ENCODE measurements at places on chromosomes 12 and 14.

DNA sequence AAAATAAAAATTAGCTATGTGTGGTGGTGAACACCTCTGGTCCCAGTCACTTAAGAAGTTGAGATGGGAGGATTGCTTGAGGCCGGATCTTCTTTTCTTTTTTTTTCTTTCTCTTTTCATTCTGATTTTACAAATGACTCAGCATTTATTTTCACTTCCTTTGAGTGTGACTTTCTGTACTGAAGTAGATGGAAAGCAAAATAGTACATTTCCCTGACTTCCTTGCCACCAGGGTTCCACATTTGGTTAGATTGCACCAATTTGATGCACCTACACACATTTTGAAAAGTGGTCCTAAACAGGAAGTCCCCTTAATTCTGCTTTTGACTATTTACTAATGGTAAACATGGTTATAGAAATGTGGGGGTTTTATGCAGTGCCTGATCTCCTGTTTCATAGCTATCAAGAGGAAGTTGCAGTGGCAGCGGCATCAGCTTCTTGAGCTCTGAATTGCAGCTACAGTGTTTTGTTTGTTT is 13.0 kb upstream of the LEMD3 start:
- no peak for DNase-seq

- no peak for DNase-seq
Observed at GRCh38 chr12:45745861-45746277, 16.4 kb downstream of the ARID2 start.

GRCh38 chr14:83780321-83780720 is 1749.6 kb upstream of the FLRT2 start:
- DNase-seq = no peak

- no peak for DNase-seq
Observed at GRCh38 chr12:67625004-67625403, 23.5 kb upstream of the DYRK2 start.

- no peak for DNase-seq
Observed at GRCh38 chr14:55441286-55441685, 870 bp upstream of the TBPL2 start.

DNA sequence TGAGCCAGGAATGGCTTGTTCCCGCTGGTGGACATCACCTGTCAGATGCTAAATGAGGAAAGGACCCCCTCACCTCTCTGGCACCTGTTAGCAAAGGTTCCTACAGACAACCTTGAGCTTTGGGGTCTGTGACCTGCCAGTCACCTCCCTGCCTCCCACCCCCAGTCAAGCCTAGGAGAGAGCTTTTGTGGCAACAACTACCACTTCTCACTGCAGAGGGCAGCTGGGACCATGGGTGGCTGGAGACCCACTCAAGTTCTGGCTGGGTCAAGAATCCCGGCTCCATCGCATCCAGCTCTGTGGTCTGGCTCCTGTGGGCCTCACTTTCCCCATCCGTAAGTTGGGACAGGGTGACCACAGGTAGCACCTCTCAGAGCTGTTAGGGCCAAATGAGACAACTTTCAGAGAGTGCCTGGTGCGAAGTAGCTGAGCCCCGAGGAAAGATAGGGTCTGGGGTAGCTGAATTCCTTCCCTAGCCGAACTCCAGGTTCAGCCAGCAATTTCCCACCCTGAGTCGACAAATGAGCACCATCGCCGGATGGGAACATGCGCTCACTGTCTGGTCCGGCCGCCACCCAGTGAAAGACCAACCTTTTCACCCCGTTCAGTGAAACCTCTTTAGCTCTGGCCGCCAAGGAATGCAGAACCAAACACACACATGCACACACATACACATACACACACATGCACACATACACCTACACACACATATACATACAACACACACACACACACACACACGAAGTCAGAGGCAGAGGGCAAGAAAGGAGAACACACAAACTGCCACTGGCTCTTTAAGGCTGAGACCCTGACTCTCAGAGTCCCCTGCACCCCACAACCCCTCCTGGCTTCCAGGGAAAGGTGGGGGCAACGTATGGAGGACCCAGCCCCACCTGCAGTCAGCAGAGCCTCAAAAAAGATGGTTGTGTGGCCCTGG is 1.9 kb downstream of the TMEM119 start:
- no peak for DNase-seq

DNA sequence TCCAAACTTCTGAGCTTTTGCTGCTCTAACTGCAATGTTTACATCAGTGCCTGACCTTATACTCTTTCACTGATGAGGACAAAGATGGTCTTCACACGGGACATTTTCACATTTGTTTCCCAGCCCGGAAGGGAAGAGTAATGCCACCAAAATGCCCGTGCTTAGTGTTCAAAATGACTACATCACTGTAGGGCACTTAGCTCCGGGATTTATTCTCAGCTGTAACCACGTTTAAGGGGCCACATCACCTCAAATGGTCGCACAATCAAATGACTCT is 2.9 kb downstream of the GSG1 start:
- DNase-seq = no peak

DNA sequence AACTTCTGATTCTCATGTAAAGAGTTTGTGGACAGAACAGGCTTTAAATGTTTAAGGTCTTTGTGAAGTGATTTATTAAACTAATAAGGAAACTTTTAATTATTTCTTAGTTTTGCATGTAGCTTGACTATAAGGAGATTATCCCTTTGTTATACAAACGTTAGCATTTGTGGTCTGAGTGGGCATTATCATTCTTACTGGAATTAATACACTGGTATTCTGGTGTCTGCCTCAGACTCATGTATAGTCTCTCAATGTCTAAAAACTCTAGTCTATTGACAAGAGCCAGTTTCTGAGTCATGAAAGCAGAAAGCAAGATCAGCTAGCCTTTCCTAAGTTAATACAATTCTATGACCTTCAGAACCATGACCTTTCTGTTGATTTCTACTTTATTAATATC is 51.3 kb downstream of the SOX5 start:
- DNase-seq = no peak

GRCh38 chr12:85036733-85037132 is 582 bp downstream of the LRRIQ1 start:
- no peak for DNase-seq

DNA sequence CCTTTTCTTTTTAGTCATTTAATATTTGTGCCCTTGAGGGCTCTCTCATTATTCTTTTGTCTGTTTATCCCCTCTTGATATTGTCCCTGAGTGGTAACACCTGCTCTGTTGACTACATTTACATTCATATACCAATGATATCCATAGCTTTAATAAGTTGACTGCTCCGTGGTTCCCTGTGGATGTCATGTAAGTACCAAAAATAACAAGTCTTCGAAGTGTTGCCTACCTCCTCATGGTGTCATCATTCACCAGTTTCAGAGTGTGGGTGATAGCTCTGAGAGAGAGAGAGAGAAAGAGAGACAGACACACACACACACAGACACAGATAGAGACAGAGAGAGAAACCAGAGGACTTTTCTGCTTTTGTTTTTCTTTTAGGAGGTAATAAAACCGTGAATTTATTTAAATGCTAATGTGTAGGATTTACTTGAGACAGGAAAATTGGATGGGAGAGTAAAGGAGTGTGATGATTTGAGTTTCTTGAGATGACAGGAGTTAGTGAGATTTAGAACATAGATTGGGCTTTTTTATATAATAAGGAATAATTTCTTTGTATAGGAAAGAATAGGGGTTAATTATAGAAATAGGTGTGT is 52.2 kb downstream of the PAPOLA start:
- no peak for DNase-seq

DNA sequence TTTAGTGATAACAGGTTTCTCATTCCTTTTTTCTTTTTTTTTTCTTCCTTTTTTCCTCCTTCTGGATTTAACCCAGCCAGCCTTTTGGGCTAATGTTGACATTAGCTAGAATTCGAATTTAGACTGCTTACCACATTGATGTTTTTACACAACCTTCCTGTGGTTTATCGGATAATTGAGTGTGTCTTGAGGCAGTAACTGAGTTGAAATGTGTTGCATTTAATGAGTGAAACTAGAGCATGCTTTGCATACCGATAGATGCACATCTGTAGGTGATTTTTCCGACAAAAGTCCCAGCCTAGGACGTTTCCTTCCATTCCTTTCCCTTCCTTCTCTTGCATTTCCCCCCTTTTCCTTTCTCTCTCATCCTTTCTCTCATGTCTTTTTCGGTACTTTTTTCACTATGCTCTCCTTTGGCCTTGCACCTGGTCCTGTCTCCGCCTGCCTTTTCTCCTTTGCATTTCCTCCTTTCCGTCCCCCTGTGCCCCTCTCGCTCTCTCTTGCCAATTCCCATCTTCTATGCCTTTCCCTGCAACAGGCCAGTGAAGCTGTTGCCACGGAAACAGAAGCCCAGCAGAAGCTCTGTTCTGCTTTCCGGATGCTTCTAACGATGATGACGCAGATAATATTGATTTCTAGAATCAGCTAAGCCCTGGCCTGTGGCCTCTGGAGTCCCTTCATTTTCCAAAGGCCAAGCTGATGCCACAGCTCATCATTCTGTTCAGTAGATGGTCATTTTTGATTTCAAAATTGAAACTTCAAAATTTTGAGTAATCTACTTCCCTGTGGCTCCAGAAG is 76.1 kb downstream of the SLC25A47 start:
- no peak for DNase-seq

GRCh38 chr12:79645235-79645630 is 45.5 kb downstream of the PAWR start:
- DNase-seq = no peak

- peak; percentile 46 for DNase-seq
Observed at GRCh38 chr14:61452452-61452851, 131.1 kb downstream of the PRKCH start.

DNA sequence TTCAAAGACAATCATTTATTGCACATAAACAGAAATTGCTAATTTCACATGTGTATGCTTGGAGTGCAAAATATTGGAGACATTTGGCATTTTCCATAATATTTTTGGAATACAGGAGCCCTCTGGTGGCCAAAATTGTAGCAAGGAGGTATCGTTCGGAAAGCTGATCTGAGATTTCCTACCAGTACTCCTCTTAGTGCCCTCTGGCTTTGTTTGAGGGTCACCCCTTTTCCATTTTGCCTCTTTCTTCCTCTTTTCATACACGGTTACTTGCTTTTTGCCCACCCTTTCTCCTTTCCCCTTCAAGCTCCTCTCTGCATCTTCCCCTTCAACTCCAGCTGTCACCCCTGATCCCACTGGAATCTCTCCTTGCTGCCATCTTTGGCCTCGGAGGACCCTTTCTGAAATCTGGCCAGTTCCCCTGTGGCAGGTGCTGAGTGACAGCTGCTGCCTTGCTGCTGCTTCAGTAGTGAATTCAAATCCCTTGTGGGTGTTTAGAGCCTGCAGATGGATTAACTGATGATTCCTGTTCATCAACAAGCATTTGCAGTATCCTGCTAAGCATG is 164.6 kb upstream of the PARP11 start:
- no peak for DNase-seq

DNA sequence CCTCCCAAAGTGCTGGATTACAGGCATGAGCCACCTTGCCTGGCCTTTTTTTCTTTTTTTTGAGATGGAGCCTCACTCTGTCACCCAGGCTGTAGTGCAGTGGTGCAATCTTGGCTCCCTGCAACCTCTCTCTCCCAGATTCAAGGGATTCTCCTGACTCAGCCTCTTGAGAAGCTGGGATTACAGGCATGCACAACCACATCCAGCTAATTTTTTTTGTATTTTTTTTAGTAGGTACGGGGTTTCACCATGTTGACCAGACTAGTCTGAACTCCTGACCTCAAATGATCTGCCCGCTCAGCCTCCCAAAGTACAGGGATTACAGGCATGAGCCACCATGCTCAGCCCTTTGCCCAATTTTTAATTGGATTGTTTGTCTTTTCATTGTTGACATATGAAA is 58.0 kb downstream of the SINHCAF start:
- no peak for DNase-seq

DNA sequence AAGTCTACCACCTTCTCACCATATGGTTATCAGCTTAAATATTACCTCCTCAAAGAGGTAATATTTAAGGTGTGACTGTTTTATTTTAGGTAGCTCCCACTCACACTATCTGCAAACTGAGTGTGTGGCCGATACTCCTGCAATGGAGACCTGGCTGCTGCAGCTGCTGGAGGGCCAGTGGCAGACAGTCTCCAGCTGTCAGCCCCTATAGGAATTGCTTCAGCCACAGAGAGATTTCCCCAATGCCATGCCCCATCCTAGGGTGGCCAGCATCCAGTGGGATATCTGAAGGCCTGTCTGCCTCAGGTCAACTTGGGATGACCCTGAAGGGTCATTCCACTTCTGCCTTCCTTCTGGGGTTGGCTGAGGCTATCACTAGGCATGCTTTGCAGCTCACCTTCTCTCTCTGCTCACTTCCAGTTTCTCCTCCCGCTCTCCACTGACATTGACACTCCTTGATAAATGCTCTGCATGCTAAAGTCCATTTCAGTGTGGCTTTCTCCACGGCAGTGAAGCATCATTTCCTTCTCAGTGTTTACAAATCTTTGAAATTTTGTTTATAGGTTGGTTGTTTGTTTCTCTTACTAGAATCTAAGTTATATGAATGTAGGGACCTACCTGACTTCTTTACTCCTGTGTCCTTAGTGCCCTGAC is 90.2 kb upstream of the USP44 start:
- no peak for DNase-seq

- no peak for DNase-seq
Observed at GRCh38 chr14:20490563-20490962, 14.8 kb upstream of the RNASE10 start.

- DNase-seq = no peak
Observed at GRCh38 chr12:126700096-126700495, 1566.9 kb upstream of the TMEM132C start.

- no peak for DNase-seq
Observed at GRCh38 chr14:88688386-88688785, 104.4 kb downstream of the EML5 start.

DNA sequence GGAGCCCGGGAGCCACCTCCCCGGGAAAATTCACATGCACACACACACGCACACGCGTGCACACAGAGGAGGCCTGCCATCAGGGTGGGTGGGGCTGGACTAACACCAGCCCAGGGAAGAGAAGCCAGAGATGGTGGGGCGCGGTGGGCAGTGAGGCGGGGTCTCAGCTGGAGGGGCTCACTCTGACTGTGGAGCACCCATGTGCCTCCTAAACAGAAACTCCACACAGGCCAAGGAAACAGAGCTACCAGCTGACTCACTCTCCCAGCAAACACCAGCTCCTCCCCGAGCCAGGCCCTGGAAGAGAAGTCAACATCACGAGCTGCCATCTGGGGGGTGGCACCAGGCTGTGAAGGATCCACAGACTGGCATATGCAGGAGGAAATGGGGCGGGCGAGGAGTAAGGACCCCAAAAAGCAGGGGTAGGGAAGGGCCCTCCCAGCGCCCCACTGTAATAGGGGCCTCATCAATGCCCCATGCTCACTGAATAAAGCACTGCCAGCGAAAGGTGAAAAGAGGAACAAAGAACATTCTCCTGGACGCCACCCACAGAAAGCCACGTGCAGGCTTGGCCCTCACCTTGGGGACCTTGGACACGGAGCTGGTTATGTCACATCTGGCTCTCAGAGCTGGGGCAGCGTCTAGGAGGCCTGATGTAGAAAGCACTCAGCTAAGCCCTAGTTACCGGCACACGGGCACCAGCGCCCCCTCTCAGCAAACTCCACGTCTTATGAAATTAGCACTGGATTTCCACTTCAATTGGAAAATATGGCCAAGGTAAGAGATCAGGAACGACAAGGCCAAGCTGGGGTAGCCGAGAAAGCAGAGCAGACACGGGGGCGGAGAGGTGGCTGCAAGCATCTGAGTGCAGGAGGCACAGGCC is 8.4 kb upstream of the INF2 start:
- DNase-seq = no peak

All from stimulated activated CD4-positive, alpha-beta T cell treated with anti-CD3 and anti-CD28 coated beads, Interleukin-4, amount 100 ng/mL, for 4 hours (primary cell).